MCF 10A (cell line): ENCODE measurements at places on chromosomes 5 and 9. TPM values are rescaled to one million over a fixed set of nuclear protein-coding genes. Genes with fewer than 3 reads are reported as not detected.

DOCK2 gene
- total RNA-seq = 0.39 and 0.42 TPM in 2 replicates

HTR1A gene
- total RNA-seq = not detected in 2 replicates

TMEM171 gene
- 0.42 and 0.75 TPM in 2 replicates for total RNA-seq

DNA sequence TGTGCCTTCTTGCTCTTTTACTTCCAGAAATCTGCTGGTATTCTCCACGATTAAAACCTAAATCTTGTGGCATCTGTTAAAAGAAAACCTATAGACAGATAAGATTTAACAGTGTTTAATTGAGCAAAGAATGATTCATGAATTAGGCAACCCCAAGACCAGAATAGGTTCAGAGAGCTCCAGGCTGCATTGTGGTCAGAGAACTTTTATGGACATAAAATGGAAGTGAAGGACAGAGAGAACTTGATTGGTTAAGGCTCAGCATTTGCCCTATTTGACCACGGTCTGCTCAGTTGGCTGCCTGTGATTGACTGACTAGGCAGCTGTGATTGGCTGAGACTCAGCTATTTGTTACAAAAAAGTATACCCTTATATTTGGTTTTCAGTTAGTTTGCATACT is 10.4 kb upstream of the SLC36A2 start:
- no peaks in the 10 kb centered on the region for H3K36me3 ChIP-seq
- H3K27me3 ChIP-seq = peaks cover 12% of the 10 kb centered on the region
- DNase-seq = peak; percentile 58
- H3K4me1 ChIP-seq = no peaks in the 10 kb centered on the region
- H3K27ac ChIP-seq = no peak overlapping the region
- H3K4me3 ChIP-seq = no peak overlapping the region

GRCh38 chr5:102561894-102562760 is 63.3 kb upstream of the SLCO6A1 start:
- no peaks in the 10 kb centered on the region for H3K36me3 ChIP-seq
- no peak overlapping the region for H3K4me3 ChIP-seq
- H3K4me1 ChIP-seq = no peaks in the 10 kb centered on the region

GRCh38 chr5:149024477-149024876 is 38.4 kb downstream of the SH3TC2 start:
- H3K4me1 ChIP-seq = peaks cover 16% of the 10 kb centered on the region
- no peaks in the 10 kb centered on the region for H3K36me3 ChIP-seq
- no peak overlapping the region for H3K4me3 ChIP-seq
- no peaks in the 10 kb centered on the region for H3K27me3 ChIP-seq
- H3K27ac ChIP-seq = no peak overlapping the region

DNA sequence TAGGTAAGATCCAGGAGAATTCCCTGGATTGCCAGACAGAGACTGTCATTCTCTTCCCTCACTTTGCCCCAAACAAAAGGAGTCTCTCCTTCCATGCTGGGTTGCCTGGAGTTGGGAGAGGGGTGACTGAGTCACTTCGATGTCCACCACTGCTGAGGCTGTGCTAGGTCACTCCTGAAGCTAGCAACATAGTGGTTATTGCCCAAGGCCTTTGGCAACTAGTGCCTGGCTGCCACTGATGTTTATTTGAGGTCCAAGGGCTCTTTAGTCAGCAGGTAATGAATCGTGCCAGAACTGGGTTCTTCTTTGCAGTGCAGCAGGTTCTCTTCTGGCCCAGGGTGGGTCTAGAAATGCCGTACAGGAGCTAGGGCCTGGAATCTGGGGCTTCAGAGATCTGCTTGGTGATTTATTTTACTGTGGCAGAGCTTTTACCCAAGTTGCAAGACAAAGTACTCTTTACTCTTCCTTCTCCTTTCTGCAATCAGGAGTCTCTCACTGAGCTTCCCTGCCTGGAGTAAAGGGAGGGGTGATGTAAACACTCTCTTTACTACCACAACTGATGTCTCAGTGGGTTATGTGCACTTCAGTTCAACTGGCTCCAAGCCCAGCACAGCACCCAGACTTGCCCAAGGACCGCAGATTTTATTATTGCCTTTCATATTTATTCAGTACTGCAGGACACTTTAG is 155.7 kb upstream of the SH3GL2 start:
- peak; percentile 27 for DNase-seq
- H3K27me3 ChIP-seq = no peaks in the 10 kb centered on the region
- no peak overlapping the region for H3K27ac ChIP-seq
- no peak overlapping the region for H3K4me3 ChIP-seq
- H3K4me1 ChIP-seq = no peaks in the 10 kb centered on the region

DNA sequence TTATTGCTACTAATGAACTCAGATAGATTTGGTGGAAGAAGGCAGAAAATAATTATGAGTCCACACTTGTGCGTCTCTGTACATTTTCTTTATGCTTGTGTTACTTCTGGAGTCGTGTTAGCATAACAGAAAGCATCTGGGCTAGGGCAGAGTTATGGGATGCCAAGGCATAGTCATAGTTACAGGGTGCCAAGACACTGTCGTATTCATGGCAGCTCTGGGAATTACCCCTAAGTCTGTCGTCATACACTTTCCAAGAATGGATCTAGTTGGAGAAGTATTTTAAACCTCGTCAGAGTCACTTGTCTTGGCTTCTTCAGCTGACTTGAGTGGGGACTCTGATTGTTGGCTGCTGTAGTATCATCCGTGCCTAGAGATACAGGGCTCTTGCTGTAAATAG is 27.7 kb downstream of the CAMK4 start:
- H3K27ac ChIP-seq = no peak overlapping the region
- no peaks in the 10 kb centered on the region for H3K27me3 ChIP-seq
- no peaks in the 10 kb centered on the region for H3K36me3 ChIP-seq
- DNase-seq = no peak
- H3K4me1 ChIP-seq = no peaks in the 10 kb centered on the region
- H3K4me3 ChIP-seq = no peak overlapping the region

DNA sequence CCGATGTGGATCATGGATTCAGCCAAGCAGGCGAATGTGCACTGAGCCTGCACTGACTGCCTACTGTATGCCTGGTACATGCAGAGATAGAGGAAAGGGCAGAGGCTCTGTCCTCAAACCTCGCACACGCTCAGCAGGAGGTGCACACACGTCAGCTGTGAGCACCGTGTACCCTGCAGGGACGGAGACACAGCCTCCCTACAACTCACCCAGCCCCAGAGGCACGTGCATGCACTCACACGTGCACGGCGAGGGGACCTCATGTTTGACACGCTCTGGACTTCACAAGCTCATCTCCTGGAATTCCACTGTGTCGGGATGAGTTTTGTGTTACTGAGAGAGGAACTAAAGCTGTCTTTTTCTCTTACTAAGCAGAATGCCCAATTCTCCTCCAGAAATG is 48.4 kb downstream of the IRX2 start:
- H3K27me3 ChIP-seq = no peaks in the 10 kb centered on the region
- no peak overlapping the region for H3K27ac ChIP-seq
- H3K36me3 ChIP-seq = peaks cover 5% of the 10 kb centered on the region
- H3K4me3 ChIP-seq = no peak overlapping the region
